ENCODE measurements at places on chromosomes 3 and 15. TPM values are rescaled to one million over a fixed set of nuclear protein-coding genes. Genes with fewer than 3 reads are reported as not detected.

- no peak for DNase-seq
Observed at GRCh38 chr15:71325481-71325880, 210.2 kb downstream of the THSD4 start.

DNA sequence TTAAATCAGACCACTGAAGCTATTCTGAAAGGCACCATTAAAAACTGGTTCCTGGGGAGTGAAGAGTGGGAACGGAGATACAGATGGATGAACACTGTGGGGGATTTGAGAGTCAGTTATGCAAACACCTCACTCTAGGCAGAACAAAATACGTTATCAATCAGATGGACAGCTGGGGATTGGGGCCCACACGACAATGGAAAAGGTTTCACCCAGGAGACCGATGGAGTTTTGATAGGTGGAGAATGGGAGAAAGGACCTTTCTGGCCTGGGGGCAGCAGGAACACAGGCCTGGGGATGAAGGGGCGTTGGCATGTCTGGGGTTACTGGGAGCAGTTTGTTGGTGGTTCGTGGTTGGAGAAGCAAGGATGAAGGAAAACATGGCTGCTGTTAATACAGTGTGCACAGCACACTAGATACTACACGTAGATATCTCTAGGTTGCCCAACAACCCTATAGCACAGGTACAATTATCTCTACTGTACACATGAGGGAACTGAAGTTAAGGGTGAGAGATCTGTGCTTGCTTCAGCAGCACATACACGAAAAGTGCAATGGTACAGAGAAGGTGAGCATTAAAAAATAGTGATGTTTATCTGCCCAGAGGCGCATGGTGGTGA, 16.5 kb downstream of the ST6GAL1 start:
- no peak for DNase-seq

GRCh38 chr15:41727143-41727542, 47.1 kb upstream of the MAPKBP1 start:
- DNase-seq, result no peak

- DNase-seq, result no peak
Observed at GRCh38 chr15:92059036-92059970, 205.8 kb downstream of the SLCO3A1 start.

DNA sequence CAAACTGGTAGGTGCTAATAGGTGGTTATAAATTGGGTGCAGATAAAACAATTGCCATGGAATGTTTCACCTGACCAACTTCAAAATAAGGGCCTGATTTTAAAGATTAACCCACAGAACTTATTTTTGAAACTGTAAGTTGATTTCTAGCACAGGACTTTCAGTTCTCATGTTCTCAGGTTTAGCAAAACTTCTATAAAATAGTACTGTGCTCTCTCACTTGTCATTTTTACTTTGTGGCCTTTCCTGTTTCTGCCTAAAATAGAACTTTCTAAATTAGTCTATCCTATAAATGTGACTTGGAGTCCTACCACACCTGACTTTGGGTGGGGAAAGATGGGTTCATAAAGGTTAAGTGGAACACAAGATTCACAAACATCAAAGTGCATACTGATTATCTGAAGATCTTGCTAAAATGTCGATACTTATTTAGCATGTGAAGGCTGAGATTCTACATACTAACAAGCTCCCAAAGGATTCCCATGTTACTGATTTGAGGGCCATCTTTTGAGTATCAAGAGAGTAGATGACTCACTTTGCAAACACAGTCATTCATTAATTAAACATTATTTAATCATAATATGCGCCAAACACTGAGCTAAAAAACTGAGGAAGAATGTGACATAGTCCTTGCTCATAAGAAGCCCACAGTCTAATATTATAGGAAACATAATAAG, 38.6 kb downstream of the BTLA start:
- DNase-seq, result no peak

DNA sequence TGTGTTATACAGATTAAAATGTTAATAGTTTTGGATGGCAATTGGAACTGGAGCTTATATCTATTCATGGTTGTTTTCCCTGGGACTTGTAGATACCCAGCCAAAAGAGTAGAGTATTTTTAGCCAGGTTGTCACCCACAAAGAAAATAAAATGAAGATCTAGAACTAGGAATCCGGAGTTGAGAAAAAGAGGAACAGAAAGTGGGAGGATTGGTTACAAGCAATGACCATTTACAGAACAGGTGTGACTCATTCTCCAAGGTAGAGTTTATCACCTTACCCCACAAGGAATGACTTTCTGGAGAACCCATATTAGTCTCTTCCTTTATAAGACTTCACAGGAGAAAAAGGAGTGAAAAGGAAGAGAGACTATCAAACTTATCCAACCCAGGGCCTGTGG, 99.8 kb downstream of the TMEM108 start:
- DNase-seq, result no peak

GRCh38 chr15:94272251-94272898, 41.0 kb downstream of the MCTP2 start:
- no peak for DNase-seq

- peak; percentile 68 for DNase-seq
Observed at GRCh38 chr3:155745795-155746550, 1.1 kb upstream of the PLCH1 start.

GRCh38 chr15:96978937-96979473, 648.5 kb downstream of the NR2F2 start:
- no peak for DNase-seq

- DNase-seq, result peak; percentile 84
Observed at GRCh38 chr3:12841149-12841969, at the start of gene RPL32. TSS of gene RPL32 (minus strand) at chr3:12841565. CDS start at chr3:12840237, 1,328 bp downstream.

DNA sequence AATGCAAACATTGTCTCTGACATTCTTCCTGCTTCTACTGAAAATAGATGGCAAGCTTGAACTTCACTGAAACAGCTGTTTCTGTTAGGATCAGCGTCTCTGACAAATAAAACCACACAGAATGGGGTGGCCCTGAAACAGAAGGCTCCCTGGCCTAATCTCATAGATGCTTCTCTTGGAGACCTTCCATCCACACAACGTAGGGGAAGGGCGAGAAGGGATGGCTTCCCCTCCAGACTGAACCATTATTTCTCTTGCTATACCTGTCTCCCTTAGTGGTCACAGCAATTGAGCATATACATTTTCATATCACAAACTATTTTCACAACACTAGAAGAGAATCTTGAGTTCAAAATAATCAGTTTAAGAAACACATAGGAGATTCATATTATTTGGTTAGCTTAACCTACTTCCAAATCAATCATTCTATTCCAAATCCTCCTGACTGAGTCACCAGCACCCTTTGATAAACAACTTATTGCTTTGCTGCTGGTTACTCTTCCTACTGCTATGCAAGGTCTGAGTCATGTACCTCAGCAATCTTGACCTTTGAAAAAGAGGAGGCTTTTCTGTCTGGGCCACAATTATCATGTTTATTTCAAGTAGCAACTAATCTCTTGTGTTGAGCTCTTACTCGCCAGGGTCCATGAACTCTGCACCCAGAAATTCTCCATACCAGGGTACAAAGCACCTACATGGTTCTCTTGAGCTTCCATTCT, 45.5 kb downstream of the CBLB start:
- peak; percentile 23 for DNase-seq

DNA sequence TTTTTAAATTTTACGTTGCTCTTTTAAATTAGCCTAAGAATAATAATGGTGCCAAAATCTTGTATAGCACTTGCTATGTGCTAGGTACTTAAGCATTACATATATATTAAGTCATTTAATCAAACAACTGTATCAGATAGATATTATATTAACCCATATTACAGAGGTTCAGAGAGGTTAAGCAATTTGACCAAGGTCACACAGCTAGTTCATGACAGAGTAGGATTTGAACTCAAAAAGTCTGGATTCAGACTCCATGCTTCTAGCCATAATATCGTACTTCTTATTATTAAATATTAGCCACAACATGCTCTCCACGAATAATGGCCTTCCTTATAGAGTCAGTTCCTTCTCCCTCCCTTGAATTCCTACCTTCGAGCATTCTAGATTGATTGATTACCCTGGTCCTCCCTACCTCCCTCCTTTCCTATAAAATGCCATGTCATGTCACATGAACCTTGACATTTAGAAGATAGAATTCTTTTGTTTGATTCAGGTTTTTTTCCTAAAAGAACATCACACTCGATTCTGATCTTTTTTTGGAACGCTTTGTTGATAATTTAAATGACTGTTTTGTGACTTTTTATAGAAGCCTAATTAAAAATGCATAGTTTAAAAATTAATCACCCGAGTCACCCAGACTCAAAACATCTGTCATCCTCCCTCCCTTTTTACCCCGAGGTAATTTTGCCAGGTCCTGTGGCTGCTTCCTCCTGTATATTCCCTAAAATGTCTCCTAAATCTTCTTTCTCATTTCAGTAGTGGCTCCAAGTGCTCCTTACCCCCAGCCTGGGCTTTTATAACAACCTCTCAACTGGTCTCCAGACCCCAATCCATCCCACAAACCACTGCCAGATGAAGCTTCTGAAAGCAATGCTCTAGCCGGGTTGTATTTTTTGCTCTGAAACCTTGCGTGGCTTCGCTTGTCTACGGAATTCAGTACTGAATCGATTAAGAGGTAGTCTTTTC, 8.5 kb upstream of the PSMD6 start:
- no peak for DNase-seq

- DNase-seq, result no peak
Observed at GRCh38 chr3:23324745-23325144, 121.6 kb downstream of the UBE2E2 start.

Gene CLCN2
- 4.9 TPM for polyA plus RNA-seq

Gene SLC22A14
- polyA plus RNA-seq, result not detected

Gene ITIH4
- polyA plus RNA-seq, result 0.89 TPM

Gene COL7A1
- polyA plus RNA-seq, result 240 TPM

Gene CPB1
- polyA plus RNA-seq, result not detected

Gene CPLX3
- not detected for polyA plus RNA-seq

Gene PP2D1
- not detected for polyA plus RNA-seq

Gene ROPN1B
- polyA plus RNA-seq, result not detected

Gene LRRC28
- polyA plus RNA-seq, result 22.3 TPM

Gene CADPS
- polyA plus RNA-seq, result not detected
